ENCODE measurements at places on chromosomes 7 and 10.

DNA sequence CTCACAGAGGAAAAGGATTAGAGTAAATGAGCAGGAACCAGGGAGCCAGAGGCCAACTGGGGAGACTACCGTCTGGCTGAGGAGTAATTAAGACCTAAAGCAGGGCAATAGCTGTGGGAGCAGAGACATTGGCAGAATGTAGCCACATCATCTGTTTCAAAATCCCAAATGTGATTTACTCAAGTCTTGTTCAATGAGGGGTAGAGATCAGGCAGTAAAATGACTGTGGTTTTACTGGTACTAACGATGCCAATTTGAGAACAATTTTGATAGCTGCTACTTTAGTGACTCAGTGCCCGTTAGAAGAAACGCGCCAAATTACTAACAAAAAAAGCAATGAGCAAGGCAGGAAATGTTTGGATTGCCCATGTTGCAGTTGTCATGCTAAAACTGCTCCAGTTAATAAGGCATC is 12.7 kb upstream of the MIOS start:
- DNase-seq = peak; percentile 97

DNA sequence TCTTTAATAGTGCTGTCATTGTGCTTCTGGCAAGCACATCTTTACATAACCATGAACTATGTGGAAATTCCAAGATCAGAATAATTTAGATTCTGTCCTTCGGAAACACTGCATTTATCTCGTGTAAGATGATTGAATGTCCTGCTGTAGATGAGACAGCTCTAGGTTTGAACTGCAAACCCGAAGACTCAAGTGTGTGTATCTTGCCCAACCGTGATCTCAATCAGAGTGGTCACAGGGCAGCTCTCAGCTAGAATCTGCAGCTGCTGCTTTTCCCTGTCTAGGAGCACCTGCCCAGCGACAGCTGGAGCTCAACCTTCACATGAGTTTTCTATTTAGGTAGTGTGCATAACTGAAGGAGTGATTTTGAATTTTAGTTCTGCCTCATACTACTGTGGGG is 17.5 kb upstream of the KIF20B start:
- DNase-seq = no peak

GRCh38 chr10:130761032-130761575 is 550.4 kb downstream of the TCERG1L start:
- DNase-seq = no peak

DNA sequence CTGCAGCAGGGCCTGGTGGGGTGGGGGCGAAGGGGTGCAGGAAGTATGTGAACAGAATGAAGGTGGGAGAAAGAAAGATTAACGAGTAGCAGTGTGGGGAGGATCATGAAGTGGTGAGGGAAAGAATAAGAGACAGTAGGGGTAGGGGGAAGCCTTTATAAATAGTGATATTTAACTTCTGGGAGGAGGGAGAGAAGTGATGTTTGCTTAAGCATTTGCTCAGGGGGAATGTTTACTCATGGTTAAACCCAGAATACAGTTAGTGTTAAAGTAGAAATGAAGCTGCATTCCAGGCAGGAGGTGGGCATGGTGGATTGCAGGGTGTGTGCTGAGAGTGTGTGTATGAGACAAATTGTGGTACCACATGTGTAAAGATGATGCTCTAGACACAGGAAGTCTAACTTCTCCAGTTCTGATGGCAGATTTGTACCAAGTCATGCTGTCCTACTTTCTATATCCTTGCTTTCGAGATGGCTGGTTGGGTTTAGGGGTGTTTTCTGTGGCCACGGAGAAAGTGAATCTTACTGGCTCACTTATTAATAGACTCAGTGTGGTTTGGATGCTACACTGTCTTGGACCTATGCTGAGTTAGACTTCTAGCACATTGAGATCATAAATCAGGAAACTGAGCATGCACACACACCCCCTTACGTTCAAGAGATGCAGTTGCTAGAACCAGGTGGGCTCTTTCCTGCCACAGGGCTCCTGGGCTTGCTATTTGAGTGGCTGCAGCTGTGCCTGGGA is 10.6 kb upstream of the DNMBP start:
- peak; percentile 50 for DNase-seq

GRCh38 chr10:97331153-97331703 is 3.3 kb downstream of the FRAT2 start:
- DNase-seq = no peak

DNA sequence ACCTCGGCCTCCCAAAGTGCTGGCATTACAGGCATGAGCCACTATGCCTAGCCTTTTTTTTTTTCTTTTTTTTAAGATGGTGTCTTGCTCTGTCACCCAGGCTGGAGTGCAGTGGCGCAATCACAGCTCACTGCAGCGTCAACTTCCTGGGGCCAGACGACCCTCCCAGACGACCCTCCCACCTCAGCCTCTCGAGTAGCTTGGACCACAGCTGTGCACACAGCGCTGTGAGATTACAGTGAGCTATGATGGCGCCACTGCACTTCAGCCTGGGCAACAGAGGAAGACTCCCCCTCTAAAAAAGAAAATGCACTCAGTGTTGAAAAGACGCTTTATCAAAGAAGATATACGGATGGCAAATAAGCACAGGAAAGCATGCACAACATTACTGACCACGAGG is 16.5 kb upstream of the WIPI2 start:
- DNase-seq = no peak

GRCh38 chr7:28686418-28686800 is 271.7 kb downstream of the TRIL start:
- DNase-seq = peak; percentile 78
